PC-3 (cell line): ENCODE measurements at places on chromosomes 5 and 9.
A peak's percentile ranks its signal among the peaks of the same experiment; 100 is the strongest.

DNA sequence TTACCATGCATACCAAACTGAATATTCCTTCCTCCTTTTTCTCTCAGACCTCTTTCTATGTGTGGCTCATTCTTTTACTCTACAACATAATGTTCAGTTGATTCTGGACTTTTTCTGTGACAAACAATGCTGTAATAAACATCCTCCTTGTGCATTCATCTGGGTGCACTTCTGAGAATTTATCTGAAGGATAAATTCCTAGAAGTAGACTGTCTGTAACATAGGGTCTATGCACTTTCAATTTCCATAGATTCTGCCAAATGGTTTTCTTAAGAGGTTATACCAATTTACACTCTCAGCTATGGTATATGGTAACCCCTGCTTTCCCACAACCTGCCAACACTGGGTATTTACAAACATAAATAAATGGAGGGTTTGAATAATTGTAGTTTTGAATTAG, 24.1 kb upstream of the TNC start:
- DNase-seq, result no peak

GRCh38 chr5:98771382-98772109, 1.9 kb upstream of the RGMB start:
- DNase-seq, result peak; percentile 97

- DNase-seq, result no peak
These were observed 9.2 kb downstream of the ABLIM3 start for GRCh38 chr5:149150457-149150856.

- DNase-seq, result no peak
These were observed 94.3 kb downstream of the ZNF354C start for GRCh38 chr5:179154346-179154990.

DNA sequence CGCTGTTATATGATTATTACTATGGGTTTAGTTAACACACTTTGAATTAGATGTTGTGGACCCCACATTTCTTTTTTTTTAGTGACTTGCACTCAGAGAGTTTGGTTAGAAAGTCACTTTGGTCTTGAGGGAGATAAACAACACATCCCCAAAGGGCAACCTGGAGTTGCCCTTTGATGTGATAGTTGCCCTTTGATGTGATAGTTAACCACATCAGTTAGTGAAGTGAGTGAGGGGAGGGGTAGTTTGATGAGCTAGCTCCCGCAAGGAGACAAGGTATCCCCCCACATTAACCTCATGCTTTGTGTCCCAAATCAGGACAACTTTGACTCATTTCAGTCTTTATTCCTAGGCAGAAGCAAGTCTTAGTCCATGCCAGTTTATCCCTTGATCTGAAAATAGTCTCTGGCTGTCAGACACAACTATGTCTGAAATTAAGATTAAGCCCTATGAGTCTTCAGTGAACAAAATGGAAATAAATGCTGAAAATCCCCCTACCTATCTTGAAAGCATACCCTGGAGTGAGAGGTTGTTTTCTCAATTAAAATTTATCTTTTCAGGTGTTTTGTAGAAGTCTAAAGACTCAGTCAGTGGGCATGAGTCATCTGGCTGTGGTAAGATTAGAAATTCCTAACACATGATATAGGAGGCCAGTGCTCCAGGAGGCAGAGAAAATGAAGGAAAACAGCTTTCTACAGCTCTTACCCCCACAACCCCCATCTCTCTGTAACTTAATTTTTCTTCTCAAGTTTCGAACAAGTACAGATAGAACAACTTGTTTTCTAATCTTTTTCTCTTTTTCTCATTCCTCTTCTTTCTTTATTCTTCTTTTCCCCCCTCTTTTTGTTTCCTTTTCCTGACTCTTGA, 208.9 kb upstream of the DMRTA1 start:
- peak; percentile 78 for DNase-seq
